ENCODE measurements at places on chromosomes 1 and 21.
A peak's percentile ranks its signal among the peaks of the same experiment; 100 is the strongest.

- no peak for ATAC-seq
Observed at GRCh38 chr1:43315481-43315880, 14.7 kb downstream of the TIE1 start.

GRCh38 chr1:2255420-2256369, 27.6 kb downstream of the SKI start:
- peak; percentile 74 for ATAC-seq

GRCh38 chr1:183739741-183740271, 65.1 kb upstream of the RGL1 start:
- ATAC-seq: no peak

DNA sequence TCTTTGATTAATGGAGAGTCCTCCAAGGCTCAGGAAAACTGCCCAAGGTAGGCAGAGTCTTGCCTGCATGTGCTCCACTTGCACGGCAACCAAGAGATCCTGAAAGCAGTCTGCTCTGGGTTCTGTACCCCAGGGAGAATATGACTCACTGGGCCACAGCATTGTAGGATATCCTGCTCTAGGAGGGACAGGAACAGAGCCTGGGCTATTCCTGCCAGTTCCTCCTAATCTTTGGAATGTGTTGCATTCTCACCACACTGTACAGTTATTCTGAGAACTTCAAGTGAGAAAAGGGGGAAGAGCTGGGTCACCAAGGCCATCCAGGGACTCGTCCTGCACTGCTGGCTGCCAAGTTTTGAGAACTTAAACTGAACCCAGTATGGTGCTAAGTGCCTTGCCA, 278.5 kb downstream of the MATN1 start:
- no peak for ATAC-seq

GRCh38 chr1:63773496-63773814, 362 bp upstream of the ROR1 start:
- ATAC-seq: peak; percentile 55

- no peak for ATAC-seq
Observed at GRCh38 chr21:32233055-32233546, 45.7 kb downstream of the MIS18A start.

GRCh38 chr1:54302951-54303843, 103.0 kb downstream of the SSBP3 start:
- no peak for ATAC-seq

GRCh38 chr1:3172431-3173380, 103.7 kb downstream of the PRDM16 start:
- no peak for ATAC-seq

DNA sequence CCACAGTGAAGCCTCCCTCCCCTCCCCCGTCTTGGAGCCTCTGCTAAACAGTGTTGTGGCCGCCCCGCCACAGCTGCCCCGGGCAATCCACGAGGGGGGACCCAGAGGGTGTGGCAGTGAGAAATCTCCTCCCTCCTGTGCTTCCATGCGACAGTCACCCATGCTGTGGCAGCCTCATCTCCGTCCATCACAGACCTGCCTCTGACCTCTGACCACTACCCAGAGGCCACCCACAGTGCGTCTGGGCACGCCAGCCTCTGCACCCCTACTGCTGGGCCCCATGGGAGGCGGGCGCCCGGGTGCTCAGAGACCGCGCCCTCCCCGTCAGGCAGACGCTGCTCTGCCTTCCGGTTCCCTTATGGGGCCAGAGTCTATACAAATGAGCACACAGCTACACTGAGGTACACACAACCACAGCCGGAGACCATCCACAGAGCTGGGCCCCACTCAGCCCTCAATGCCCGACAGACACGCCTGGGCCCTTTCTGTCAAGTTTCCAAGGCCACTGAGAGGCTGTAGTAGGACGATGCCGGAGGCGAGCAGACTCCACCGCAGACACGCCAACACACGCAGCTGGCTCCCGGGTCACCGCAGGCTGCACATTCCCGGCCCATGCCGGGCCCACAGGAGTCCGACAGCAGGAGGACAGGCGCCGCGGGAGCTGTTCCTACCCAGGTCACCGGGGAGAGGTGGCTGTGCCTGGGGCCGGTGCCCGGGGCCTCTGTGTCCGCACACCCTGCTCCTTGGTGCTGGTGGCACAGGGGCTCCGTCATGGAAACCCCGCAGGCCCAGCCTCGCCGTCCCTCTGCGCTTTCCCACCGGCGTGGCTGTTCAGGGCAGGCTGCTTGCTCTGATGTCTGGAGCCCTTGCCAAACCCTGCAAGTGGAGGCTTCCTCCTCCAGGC, 23.9 kb upstream of the TMEM52 start:
- peak; percentile 21 for ATAC-seq

DNA sequence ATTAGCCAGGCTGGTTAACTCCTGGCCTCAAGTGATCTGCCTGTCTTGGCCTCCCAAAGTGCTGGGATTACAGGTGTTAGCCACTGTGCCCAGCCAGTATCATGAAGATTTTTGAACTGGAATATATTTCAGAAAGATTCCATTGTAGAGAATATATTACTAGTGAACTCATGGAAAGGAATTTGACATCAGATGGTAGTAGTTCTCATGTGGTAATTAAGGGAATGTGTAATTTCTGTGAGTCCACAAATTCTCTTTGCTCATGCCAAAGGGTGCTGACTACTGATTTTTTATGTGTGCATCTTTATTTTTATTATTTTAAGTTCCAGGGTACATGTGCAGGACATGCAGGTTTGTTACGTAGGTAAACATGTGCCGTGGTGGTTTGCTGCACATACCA, 10.4 kb downstream of the DTL start:
- ATAC-seq: no peak

DNA sequence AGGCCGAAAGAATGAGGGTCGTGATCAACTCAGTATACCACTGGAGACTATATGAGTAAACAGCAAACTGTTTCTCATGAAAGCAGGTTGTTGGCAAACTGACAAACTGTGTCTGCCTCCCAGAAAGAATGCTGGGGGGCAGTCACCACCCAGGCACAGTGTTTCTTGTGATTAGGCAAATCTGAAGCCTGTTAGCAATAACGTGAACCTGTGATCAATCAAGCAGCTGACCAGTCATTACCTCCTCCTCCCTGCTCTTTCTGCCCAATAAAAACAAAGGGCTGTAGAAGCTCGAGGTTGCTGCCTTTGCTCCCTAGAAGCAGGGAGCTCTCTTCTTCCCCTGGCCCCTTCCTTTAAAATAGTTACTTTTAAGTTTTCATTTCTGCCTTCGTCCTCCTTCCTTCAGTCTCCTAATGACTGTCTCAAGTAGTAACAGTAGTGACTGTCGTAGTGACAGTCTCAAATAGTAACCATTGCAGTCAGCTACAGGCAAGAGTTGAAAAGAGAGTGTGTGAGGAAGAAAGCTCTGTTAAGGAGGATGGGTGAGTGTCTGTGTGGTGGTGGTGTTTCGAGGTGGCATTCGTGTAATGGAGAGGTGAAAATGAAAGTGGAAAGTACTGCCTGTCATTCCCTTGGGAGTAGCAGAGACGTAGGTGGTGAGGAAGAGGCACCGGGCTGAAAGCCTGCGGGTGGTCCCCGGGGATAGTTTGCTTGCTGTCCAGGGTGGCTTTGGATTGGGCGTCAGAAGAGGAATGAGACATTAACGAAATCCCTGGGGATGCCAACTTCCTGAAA, 14.5 kb downstream of the HHAT start:
- ATAC-seq: peak; percentile 95

GRCh38 chr1:47913225-47913823, 83.9 kb downstream of the TRABD2B start:
- ATAC-seq: no peak

DNA sequence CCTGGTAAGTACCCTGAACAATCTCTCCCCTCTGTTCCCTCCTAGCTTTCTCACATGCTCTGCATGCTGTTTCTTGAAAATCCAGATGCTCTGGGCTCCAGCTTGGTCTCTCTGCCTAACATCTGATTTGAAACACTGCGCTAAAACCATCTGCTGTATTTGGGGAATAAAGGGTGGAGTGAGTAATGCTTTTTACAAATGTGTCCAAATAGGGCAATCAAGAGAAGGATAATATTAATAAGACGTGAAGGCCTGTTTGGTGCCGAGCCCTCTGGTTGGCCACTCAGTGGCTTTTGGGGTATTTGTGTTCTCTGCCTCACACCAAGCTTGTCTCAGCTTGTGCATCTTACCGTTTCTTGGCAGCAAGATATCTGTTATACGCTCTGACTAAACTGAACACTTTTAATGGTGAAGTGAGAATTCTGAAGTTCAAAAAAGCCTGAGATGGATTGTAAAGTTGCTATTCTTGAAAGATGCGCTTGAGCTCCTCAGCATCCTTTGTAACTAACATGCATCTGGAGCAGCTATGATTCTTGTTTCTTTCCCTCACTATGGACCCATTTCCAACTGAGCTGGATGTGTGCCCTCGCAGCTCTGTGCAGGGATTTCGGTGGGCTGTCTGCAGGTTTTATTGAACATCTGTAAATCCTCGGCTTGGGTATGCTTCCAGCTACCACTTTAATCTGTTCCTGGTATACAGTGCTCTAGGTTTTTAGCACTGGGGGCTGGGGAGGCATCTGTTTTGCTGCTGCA, 269.4 kb downstream of the RWDD3 start:
- no peak for ATAC-seq

- no peak for ATAC-seq
Observed at GRCh38 chr1:46254668-46255067, 7.1 kb downstream of the RAD54L start.

GRCh38 chr1:206575894-206576737, 36.1 kb downstream of the EIF2D start:
- ATAC-seq: no peak

- no peak for ATAC-seq
Observed at GRCh38 chr1:71240656-71241055, 159.8 kb upstream of the ZRANB2 start.

DNA sequence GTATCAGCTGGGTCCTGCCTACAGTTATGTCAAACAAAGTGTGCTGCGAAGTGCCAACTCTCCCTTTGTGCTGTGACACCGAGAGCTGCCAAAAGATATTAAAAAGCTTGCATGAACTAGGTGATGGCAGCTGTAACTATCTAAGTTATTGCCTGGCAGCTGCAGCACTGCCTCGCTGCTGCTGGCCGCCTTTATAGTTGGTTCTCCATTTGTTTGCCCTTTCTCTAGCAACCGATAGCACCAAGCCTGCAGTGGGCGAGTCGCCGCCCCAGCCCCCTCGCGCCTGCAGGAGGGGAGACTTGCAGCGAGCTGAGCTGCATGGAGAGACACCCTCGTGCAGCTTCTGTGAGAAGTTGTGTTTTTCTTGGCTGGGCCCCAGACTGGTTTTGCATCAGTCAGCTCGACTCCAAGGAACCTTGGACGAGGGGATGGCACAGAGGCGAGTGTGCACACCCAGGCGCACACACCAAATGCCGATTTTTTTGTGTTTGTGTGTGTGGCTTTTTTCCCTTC, 330.6 kb downstream of the RPS6KC1 start:
- ATAC-seq: no peak

GRCh38 chr1:32666901-32667566, 16.0 kb downstream of the RBBP4 start:
- ATAC-seq: no peak

DNA sequence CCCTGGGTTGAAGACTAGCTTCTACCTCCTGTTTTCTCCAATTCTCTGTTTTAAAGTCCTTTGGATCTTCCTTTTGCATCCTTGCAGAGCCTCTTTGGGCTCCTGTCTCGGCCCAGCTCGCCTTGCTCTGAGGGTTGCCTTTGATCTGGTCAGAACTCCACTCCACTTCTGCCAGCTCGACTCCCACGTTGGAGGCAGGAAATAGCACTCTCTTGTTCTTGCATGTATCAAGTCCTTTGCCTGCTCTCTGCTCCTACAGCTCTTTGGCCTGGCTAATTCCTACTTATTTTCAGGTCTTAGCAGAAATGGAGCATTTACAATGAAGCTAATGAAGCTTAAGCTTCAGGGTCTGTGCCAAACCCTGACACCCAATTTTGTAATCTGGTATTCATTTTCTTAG, 21.1 kb upstream of the B3GALNT2 start:
- no peak for ATAC-seq

DNA sequence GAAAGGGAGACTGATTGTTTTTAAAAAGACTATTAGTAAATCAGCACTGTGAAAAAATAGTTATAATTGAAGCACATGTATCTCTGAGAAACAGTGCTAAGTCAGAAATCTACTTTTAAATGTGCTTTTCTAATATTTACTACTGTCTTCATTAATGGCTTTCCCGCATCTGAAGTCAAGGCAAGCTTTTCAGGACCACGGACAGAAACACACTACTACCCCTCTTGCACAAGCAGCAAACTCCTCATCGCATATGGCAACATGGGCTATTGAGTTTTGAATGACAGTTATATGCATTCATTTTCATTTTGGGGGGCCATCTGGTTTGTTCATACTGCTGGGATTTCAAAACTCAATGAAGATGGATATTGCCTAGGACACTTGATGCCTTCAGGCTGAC, 433.4 kb upstream of the CAMK1G start:
- ATAC-seq: no peak

GRCh38 chr1:210252621-210253051, 20.0 kb downstream of the SERTAD4 start:
- no peak for ATAC-seq

- peak; percentile 64 for ATAC-seq
Observed at GRCh38 chr1:155062702-155063411, 683 bp upstream of the EFNA4 start.

- ATAC-seq: no peak
Observed at GRCh38 chr1:83776913-83777757, 221.8 kb downstream of the TTLL7 start.

GRCh38 chr1:93448292-93448982, 519 bp downstream of the FNBP1L start:
- peak; percentile 73 for ATAC-seq

DNA sequence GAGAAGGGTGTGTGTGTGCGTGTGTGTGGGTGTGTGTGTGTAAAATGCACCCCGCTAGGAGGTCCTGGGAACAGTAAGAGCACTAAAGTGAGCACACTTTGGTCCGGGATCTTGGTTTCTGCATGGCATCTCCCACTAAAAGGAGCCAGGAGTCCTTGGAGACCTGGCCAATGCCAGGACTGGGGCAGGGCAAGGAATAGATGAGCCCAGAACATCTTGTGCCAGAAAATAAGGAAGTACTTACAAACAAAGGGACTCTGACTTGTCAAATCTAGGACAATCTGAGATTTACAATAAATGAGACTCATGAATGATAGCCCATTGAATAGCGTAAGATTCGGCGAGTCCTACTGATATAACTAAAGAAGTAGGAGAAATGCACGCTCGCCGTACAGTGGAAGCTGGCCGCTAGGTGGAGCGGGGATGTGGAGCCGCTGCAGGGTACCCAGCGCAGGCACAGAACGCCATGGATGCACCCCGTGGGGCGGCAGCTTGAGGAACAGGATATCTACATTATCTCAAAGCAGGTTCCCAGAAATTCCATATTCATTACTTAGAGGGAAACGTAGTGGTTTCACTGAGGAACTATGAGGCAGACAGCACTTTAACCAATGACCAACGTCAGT, 7.1 kb downstream of the SLC37A1 start:
- ATAC-seq: no peak

DNA sequence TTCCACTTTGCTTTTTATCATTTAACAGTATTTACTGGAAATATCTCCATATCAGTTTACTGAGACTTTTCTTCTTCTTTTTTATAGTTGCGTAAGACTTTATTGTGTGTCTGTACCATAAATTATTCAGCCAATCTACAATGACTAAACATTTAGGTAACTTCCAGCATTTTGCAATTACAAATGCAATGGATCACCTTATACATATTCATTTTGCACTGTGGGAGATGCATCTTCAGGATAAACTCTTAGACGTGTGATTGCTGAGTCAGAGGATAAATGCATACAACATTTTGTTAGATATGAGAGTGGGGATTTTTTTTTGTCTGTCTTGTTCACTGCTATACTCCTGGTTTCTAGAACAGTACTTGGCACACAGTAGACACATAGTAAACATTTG, 95.7 kb upstream of the GCLM start:
- ATAC-seq: no peak
